ENCODE measurements at places on chromosomes 2 and 18. TPM values are rescaled to one million over a fixed set of nuclear protein-coding genes. Genes with fewer than 3 reads are reported as not detected.

- no peak for DNase-seq
Observed at GRCh38 chr2:214232271-214232670, 178.6 kb upstream of the VWC2L start.

GRCh38 chr2:20443276-20443920 lies 3.5 kb upstream of the RHOB start:
- no peak for DNase-seq

DNA sequence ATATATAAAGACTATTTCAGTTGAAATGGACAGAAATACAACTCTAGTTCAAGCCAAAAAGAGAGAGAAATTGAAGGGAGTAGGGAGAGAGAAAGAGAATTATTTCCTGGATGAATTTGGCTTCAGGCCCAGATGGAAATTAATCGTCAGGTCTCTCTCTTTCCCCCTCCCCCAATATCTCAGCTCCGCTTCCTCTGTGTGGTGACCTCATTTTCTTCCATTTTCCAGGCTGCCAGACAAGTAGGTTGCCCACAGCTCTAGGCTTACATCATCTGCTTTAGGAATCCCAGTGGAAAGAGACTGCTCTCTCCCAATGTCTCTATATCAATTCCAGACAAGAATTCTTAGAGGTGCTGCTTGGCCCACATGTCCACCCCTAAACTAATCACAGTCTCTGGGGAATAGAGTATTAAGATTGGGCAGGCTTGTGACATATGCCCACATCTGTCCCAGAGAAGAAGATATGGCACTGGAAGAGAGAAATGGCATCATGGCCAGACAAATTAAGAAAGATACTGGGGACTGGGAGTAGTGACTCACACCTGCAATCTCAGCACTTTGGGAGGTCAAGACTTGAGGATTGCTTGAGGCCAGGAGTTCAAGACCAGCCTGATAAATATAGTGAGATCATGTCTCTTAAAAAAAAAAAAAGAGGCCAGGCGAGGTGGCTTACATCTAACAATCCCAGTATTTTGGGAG lies 37.2 kb upstream of the CFAP36 start:
- peak; percentile 29 for DNase-seq

- DNase-seq: no peak
Observed at GRCh38 chr18:58578835-58579560, 49.9 kb downstream of the ALPK2 start.

DNA sequence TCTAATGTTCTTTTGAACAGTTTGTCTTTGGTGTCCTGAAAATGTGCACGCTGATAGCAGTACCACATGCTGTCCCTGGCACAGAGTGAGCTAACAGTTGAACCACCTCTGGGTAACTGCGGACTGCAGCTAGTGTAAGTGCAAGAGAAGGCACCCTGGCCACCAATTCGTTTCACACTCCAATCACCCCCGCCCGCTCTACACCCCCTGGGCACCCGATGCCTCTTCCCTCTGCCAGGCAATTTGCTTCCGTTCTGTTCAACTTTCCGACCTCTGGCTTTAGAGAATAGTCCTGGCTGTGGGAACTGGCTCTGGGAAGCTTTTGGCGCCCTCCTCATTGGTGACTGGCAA lies 1.4 kb downstream of the DOCK10 start:
- DNase-seq: no peak

GRCh38 chr2:240454106-240454901 lies 18.8 kb downstream of the GPC1 start:
- no peak for DNase-seq

DNA sequence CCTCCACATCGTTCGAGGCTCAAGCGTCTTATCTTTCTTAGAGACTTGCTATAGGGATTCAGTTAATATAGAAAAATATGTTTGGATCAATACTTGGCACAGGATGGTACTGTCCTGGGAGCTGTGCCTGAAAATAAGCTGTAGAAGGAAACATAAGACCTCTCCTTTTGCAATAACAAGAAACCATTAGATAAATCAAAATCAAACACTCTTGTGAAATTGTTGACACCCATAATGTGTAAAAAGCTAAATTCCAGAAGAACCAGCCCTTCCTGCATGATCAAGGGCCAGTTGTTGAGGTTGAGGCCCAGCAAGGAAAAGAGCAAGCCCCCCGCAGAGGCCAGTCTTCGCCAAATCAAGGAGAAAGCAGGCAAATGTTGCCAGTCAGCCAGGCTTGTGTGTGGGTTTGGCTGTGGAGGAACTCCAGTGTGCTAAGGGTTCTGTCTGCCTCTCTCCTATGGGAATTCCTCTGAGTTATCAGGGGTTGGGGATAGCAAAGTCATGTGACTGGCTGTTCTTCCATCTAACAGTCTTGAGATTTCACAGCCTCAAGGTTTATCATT lies 185.7 kb downstream of the ACKR3 start:
- DNase-seq: no peak

- DNase-seq: no peak
Observed at GRCh38 chr2:29522951-29523669, 398.3 kb downstream of the ALK start.

DNA sequence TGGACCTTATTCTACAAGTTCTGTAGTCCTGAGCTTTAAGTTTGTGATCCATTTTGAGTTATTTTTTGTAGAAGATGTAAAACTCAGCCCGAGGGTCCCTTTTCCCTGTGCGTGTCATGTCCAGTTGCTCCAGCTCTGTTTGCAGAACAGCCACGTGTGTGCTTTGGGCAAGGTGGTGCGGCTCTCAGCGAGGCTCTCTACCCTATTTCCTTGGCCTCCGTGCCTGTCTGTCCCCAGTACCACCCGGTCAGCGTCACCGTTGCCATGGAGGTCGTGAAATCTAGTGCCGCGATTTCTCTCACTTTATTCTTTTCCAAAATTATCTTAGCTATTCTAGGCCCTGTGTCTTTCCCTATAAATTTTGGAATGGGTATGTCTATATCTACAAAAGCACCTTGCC lies 141.0 kb upstream of the CTDP1 start:
- no peak for DNase-seq

- DNase-seq: no peak
Observed at GRCh38 chr18:79680100-79680879, 687 bp downstream of the CTDP1 start.

GRCh38 chr2:12415536-12415935 lies 301.2 kb upstream of the TRIB2 start:
- no peak for DNase-seq

DNA sequence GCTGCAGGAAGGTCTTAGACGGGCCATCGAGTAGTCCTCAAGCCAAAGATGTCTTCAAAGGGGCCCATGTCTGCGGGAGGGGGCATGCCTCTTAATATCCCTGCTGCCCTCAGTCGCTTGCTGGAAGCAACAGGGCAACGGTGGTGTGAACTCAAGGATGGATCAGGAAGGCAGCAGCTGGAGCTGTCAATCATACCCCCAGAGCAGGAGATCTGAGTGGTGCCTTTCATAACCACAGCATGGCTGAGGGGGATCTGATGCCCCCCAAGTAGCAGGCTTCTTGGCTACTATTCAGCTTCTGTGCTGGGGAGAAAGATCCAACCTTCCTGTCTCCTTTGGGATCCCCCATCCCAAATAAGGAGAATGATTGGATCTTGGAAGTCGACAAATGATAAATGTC lies 46.4 kb downstream of the INSIG2 start:
- no peak for DNase-seq

- DNase-seq: no peak
Observed at GRCh38 chr2:197322724-197323720, 12.4 kb upstream of the ANKRD44 start.

DNA sequence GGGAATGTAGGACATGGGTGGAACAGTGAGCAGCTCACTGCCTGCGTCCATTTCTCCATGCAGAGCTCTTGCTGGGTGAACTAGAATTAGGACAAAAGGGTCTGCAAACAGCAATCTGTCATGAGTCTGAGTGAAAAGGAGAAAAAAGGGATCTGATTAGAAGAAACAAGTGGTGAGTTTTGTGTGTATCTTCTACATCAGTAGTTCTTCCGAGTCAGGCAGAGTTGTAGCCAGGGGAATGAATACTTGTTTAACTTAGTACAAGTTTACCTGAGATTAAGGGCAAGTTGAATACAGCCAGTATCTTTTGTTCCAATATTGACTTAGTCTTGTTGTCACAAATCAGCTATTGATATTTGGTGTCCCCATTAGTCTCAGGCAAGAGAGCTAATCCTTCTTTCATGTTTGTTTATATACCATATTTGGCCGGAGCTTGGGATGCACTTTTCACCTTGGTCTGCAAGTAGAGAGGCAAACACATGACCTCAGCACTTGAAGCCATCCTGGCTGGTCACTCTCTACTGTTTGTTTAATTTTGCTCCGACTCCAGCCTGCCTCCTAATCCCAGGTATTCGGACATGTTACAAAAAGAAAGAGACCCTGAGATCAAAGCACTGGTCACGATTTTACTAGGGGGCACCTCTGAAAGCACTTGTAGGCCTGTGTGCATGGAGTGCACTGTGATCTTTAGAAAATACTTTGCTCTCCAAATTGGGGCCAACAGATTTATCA lies 211.0 kb upstream of the NT5C1B start:
- no peak for DNase-seq

DNA sequence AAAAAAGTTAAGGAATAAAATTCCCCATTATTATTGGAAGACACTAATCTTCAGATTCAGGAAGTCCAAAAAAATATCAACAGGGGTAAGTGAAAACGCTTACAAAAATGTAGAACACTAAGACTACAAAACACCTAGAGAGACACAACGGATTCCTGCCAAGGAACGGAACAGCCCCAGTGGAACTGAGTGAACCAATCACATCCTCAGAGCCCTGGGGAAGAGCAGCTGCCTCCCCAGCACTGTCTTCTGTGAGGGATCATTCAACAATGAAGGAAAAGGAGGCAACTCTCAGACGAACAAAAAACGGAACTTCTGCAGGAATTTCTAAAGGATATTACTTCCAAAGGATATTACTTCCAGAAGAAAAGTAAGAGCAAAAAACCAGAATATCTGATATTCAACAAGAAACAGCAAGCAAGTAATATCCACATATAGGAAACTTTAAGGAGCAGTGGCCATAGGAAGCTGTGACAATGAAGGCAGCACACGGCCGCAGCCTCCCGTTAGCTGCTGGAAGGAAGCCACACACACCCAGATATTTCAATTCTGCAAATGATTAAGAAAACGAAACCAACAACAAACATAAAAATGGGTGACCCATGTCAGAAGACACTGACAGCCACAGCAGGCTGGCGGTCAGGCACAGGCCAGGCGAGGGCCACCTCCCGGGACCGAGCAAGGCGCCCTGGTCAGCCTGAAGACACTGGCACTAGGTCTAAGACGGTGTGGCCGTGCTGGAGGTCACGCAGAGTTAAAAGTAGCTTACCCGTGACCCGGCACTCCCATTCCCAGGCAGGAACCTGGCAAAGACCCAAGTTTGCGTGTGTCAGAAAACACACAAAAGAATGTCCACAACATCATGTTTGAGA lies 81.8 kb downstream of the HDAC4 start:
- no peak for DNase-seq

DNA sequence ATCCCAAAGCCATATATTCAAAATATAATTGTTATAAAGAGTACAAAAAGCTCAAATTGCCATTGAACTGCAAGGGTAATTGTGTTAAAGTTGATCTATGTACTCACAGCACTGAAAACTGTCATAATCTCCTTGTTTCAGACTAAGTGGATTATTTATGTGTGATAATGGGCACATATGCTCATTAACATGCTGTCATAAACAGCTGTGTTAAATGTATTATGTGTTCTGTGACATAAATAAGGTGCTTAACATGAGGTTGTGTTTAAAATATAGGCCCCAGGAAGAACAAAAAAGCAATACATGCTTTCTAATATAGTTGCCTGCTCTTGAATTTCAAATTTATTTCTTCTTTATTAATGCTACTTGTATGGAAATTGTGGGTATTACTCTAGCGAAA lies 409.5 kb downstream of the DCC start:
- no peak for DNase-seq

GRCh38 chr2:55761526-55761925 lies 67.9 kb upstream of the PNPT1 start:
- no peak for DNase-seq

DNA sequence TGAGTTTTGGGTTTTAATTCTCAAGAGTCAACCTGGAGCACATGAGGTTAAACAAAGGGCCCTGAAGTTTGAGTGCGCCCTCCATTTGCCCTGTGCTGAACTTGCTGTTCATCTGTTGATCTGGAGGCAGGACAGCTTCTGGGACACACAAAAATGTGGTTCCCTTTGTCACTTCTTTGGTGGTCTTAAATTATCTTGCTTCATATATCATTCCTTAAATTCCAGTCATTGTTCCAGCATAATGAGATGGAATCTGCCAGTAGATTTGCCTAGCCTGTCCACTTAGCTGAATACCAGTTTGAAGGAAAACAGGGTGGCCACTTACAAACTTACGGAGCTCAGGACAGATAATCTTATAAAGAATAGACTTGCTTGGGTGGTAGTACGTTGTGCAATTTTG lies 916 bp downstream of the CETN1 start:
- no peak for DNase-seq

The TBR1 gene
- polyA plus RNA-seq: not detected

The AKAIN1 gene
- polyA plus RNA-seq: not detected

The BCS1L gene
- polyA plus RNA-seq: 32.9 TPM

The GNLY gene
- polyA plus RNA-seq: 0.99 TPM

The MAB21L4 gene
- polyA plus RNA-seq: not detected

The RTP5 gene
- polyA plus RNA-seq: 0.08 TPM

The SERPINB12 gene
- 0.53 TPM for polyA plus RNA-seq

The CTIF gene
- polyA plus RNA-seq: 35.6 TPM

The TIMM21 gene
- polyA plus RNA-seq: 48.2 TPM

The CCBE1 gene
- 3.3 TPM for polyA plus RNA-seq
